Panc1 (cell line): ENCODE measurements at places on chromosomes 12 and 14.

GRCh38 chr14:85401384-85401783 lies 128.6 kb upstream of the FLRT2 start:
- DNase-seq: no peak

DNA sequence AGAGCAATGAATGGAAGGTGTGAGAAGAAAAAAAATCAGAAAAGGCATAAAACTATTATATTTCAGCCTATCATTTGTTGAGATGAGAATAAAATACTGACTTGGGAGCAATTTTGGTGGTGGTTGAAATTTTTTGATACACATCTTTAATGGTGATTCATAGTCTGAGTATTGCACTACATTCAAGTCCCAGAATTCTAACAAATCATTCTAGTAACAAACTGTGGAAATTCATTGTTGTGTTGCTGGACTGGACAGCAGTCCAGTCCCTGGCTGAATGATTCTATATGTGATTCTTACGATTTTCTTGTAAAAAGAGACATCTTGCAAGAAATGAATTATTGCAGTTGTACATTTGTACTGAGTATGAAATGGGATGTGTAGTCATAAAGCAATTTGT lies 268.6 kb downstream of the TRHDE start:
- DNase-seq: no peak

- no peak for DNase-seq
Measured at GRCh38 chr12:64760808-64761573, 1.8 kb upstream of the GNS start.

DNA sequence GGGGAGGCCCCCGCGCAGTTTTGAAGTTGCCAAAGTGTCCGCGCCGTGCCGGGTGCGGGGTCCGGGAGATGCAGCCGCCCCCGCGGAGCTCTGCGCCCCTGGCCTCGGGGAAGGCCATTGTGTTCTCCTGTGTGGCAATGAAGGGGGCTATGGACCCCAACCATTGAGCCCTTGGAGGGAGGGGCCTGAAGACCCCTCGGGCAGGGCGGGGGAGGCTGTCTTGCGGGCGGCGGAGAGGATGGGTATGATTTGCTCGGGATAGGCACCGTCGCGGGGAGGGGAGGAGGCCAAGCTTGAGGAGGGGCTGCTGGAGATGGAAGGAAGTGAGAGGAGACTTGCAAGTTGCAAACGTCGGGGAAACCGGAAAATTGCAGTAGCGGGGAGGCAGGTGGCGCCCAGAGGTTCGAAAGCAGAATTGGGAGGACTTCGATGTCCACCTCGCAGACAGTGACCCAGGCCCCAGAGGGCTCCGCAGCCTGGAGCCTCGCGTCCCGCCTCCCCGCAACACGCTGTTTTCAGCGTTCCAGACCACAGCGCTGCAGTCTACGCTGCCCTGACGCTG lies 25.4 kb downstream of the BCL11B start:
- DNase-seq: no peak

- no peak for DNase-seq
Measured at GRCh38 chr12:102513739-102514138, 33.4 kb upstream of the IGF1 start.

GRCh38 chr12:102503056-102503681 lies 22.8 kb upstream of the IGF1 start:
- DNase-seq: no peak

DNA sequence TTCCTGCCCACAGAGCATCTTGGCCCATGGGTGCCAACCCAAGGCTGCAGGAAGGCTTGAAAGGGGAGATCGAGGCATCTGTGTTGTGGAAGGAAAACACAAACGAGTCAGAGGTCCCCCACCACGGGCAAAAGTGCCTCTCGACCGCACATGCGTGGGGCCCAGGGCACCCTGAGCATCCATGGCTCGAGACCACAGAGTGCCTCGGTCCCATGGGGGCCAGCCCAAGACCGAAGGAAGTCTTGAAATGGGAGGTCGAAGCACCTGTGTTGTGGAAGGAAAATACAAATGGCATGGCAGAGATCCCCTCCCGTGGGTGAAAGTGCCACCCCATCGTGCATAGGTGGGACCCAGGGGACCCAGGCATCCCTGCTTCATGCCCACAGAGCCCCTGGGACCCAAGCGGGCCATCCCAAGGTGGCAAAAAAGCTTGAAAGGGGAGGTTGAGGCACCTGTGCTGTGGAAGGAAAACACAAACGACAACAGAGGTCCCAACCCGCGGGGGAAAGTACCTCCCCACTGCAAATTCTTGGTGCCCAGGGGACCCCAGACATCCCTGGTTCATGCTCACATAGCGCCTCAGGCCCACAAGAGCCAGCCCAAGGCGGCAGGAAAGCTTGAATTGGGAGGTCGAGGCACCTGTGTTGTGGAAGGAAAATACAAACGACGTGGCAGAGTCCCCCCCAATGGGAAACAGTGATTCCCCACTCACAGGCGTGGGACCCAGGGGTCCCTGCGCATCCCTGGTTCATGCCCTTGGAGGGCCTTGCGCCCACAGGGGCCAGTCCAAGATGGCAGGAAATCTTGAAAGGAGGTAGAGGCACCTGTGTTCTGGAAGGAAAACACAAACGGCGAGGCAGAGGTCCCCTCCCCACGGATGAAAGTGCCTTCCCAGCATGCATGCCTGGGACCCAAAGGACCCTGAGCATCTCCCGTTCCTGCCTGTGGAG lies 373.0 kb downstream of the ALG10 start:
- no peak for DNase-seq

GRCh38 chr12:108642269-108642870 lies 8.7 kb upstream of the SELPLG start:
- no peak for DNase-seq

- peak; percentile 80 for DNase-seq
Measured at GRCh38 chr12:29241821-29242591, 92.9 kb downstream of the FAR2 start.

DNA sequence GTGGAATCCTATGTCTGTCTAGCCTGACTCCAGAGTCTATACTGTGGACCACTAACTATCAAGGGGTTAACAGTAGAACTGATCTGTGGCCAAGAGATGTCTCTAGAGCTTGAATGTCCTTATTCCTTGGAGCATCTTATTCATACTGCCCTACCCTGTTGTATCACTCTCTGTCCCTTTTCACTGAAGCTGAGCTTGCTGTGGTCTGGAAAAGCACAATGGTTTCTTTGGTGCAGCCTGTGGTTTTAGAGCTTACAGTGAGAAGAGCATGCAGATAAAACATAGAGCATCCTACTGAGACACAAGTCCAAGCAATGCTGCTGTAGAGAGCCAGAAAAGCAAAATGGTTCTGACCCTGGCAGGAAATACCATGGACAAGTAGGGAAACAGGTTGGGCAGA lies 367.0 kb upstream of the ATP2B1 start:
- DNase-seq: no peak
